NCI-H2171 (cell line): ENCODE measurements at places on chromosomes 3 and 15.

DNA sequence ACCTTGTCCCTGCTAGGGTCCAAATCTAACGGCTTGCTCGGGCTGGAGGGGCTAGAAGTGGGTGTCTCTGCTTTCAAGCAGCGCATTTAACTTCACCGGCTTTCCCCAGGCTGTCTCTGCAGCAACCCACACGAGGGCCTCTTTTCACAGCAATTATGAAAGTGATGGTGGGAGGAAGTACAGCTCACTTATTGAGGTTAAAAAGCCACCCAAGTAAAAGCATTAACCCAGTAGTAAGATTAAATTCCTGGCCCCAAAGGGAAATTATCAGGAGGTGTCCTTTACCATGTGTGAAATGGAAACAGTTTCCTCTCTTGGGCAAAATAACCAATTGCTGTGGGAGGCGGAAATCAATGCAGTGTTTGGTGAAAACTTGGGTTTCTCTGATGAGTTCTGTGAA, 41.1 kb downstream of the NGRN start:
- DNase-seq = no peak

- no peak for DNase-seq
These were observed 134.3 kb upstream of the RARB start for GRCh38 chr3:25293736-25294135.

DNA sequence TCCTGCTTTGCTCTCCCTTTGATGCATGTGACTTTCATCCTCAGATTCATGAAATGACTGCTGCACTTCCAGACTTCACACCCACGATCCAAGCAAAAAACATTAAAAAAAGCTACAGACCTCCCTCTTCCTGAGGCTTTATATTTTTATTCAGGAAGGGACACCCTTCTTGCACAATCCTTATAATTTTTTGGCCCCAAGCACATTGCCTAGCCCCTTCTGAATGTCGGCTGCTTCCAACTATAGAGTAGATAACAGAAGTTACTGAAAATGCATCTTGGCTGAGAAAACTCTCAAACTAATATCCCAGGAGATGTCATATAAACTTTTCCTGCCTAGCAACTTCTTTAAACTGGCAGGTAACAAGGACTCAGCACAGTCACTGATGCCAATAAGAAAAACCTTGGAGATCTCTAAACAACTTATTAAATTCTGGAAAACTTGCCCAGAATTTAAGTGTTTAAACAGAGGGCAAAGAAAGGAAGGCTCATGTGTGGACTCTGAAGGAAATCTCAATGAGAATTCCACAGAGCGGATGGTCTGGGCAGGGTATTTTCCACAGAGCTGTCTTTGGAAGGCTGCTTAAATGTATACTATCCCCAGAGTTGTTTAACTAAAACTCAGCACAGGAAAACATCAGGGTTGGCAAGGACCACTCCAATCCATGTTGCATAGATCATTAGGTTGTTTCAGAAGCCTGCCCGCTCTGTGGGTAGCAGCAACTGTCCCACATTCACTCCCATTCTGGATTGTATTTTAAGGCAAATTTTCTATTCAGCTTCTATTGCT, 746.8 kb upstream of the LMCD1 start:
- DNase-seq = no peak

GRCh38 chr15:44698641-44699040, 12.5 kb downstream of the PATL2 start:
- no peak for DNase-seq

GRCh38 chr3:103134023-103134724, 699.4 kb downstream of the ZPLD1 start:
- no peak for DNase-seq

- no peak for DNase-seq
These were observed 36.1 kb downstream of the NSMCE3 start for GRCh38 chr15:29233566-29233965.
